ENCODE measurements at places on chromosomes 16 and 17.

GRCh38 chr17:28087743-28088142 is 45.3 kb downstream of the NLK start:
- no peak for DNase-seq

- DNase-seq = no peak
Observed at GRCh38 chr16:7137560-7138330, 194.9 kb upstream of the RBFOX1 start.

DNA sequence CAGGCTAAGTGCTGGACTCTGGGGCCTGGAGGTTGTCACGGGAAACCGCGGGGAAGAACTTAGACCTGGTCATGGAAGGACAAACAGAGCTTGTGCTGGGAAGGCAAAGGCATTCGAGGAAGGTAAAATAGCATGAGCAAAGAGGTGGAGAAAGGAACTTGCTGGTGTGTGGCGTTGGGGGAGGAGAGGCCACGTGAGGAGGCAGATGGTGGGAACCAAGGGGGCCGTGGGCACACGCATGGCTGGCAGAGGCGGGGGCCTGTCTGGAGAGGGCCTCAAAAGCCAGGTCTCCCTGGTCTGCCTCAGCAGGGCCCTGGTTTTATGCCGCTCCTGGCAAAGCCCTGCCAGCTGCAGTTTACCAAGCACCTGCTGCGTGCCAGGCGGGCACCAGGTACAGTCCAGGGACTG is 15.3 kb downstream of the CORO7 start:
- no peak for DNase-seq

DNA sequence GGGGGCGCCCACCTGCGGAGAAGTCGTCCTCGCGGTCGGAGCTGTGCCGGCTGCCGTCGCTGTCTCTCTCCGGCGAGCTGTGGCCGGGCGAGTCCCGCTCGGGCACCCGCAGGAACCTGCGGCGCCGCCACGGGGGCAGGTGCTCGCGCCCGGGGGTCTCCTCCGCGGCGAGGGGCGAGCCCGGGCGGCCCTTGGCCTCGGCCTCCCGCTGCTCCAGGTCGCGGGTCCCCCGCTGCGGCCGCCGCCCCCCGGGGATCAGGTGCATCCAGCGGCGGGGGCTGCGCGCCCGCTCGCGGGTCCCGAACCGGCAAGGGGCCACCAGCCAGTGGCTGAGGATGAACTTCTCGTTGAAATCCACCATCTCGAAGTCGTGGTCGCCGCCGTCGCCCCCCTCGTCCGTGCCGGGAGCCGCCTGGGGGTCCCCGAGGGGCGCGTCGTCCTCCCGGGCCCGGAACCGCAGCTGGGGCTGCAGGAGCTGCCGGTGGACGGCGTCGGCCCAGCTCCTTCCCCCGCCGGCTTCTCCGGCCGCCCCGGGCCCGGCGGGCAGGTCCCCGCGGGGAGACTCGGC is 41.4 kb upstream of the BHLHA9 start:
- no peak for DNase-seq

DNA sequence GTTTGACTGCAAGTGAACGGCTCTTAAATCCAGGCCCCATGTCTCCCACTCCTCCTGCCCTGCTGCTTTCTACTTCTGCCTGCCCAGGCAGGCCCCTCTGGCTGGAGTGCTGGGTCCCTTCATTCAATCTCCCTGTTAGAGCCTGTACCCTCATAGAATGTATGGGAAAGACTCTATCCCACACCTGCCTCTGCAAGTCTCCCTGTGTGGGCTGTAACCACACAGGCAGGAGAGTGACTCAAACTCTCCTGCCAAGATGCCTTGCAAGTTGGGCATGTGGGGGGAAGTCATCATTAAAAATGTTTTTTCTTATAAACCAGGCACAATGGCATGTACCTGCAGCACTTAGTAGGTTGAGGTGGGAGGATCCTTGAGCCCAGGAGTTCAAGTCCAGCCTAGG is 77.5 kb downstream of the PLXDC1 start:
- no peak for DNase-seq

DNA sequence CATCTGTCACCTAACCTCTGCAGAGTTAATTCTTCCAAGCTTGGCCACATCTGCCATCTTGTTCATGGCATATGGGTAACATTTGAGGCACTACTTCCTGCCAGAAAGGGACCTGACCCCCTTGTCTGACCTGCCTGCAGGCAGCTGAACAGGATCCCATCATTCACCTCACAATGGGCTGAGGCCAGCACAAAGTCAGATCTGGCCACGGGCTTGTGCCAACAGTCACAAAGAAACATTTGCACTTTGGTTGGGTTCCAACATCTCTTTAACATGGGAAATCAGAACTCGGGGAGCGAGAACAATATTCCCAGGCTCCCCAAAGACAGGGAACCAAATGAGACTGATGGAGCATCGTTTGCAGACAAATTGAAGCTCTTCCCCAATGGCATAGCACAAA is 116.1 kb downstream of the XYLT1 start:
- DNase-seq = no peak

GRCh38 chr16:85258629-85259028 is 146.4 kb upstream of the CIBAR2 start:
- DNase-seq = no peak

GRCh38 chr16:6891496-6891895 is 441.1 kb upstream of the RBFOX1 start:
- no peak for DNase-seq

Data from NCI-H187 treated with DMSO at 0.1 percent for 48 hours (cell line).